Activated CD4-positive, alpha-beta T cell treated with anti-CD3 and anti-CD28 coated beads for 24 hours (primary cell): ENCODE measurements at places on chromosomes 2 and 18.

DNA sequence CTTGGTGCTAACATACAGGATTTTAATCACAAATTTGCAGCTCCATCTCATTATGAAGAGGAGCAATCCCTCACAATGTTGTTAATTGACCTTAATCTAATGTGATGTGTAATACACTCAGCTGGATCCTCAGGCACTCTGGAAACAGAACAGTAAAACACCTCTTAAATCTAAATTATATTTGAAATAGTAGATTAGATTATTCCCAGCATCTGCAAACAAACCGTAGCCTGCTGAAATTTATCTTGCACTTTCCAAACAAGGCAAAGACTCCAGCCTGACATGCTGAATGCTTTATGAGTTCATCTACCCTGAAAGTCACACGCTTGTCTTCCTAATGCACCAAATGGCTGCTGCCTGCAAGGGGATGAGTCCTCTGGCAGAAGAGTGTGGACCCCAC lies 402.3 kb upstream of the GYPC start:
- no peak for DNase-seq

DNA sequence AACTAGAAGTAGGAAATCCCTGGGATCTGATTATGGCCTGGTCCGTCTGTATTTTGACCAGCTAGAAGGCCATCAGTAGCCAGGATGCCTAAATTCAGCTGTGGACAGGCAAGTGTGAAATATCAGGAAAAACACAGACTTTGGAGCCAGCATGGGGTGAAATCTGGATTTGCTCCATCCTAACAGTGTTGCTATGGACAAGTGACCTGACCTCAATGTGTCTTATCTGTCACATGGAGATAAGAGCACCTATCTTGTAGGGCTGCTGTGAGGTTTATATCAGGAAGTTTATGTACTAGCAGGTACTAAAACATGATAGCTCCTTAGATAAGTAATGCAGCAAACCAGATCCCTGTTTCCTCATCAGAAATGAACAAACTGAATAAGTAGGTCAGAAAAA lies 460.4 kb downstream of the STK39 start:
- DNase-seq, result no peak

DNA sequence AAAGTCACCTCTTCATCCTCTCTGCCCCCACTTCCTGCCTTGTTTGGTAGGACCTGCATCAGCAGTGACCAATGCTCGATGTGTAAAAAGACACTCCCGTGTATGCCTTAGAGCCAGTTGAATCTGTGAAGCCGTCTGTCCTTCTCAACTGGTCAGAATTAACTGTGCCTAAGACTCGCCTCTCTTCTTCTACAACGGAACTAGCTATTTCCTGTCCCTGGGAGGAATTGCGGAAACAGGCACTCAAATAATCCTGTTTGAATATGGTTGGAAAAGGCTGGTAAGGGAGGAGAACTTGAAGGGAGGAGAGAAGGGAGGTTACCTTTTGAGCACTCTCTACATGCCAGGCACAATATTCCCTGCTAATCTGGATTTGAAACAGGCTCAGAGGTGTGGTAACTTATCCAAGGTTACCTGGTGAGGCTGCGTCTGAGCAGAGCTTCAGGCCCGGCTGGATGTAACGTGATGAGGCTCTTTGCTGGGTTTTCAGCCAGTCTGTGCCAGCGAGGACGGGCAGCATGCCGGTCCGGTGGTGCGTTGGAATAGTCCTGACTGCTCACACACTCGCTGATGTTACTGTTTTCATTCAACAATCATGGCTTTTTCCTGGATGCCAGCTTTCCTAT lies 127.0 kb downstream of the FAM168B start:
- no peak for DNase-seq

DNA sequence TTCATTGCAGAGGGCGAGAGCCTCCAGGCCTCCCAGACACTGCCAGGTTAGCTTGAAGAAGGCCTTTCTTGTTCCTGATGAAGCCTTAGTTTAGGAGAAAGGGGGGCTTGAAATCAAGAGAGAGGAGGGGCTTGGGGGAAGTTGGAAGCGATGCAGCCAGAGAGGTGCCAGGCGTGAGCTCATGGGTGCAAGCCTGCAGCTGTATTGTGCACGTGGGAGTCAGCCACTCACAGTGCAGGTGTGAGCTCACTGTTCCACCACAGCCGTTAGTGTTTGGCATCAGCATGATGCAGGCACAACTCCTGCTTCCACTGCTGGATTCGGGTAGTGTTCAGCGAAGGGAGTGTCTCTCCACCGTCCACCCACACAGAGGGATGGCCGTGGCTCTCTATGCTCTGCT lies 68.4 kb upstream of the ALPP start:
- no peak for DNase-seq

DNA sequence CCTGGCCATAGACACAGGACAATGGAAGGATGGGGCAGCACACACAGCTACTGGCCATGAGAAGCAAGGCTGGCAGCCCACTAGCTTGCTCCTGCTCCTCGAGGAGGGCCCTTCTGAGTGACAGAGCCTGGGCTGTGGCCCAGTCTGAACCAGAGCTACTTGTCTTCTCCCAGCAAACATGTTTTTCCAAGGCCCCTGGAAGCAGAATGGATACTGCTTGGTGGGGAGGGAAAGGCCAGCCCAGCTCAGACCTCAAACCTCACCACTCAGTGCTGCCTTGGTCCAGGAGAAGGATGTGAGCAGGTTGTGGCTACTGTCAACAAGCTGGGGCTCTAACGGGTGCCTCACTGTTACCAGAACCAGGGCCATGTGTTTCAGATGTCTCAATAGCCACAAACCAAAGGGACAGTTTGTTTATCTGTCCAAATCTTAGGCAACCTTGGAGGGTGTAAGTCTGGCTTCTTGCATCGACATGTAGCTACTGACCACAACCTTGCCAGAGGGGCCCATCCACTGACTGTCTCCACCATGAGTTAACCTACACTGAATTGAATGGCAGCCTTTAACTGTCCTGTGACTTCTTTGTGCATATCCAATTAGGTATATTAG lies 98.6 kb downstream of the TGFA start:
- DNase-seq, result no peak

DNA sequence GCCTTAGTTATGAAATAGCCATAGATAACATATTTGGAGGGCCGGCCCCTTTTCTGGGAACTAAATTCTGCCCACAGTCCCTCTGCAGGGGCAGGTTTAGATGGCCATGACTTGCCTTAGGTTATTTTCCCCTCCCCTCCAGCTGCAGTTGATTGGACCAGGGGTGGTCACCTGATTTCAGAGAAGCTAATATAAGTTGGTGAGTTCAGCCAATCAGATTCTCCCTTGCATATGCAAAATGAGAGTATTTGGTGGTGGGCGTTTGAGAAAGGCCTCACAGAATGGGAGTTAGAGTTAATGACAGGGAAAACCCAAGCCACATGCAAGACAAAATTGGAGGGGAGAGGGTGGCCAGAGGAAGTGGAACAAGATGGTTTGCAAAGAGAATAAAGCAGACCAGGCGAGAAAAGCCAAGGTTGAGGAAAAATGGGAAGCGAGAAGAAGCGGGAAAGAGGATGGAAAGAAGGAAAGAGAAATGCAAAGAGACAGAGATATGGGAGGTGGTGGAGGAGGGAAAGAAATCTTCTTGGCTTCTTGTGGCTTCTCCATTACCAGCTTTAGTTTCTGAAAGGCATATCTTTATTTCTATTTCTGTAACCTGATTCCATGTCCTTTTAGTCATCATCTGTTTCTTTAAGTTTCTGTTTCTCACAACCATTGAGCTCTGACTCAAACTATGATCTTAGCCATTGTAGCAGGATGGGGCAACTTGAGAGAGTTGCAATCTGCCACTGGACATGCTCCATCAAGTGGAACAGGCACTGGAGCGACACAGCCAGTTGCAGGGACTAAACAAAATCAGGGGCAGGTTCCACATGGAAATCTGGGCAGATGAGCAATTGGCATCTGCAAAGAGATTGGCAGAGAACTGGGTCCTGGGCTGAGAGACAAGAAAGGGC lies 108.1 kb upstream of the SIX3 start:
- no peak for DNase-seq

DNA sequence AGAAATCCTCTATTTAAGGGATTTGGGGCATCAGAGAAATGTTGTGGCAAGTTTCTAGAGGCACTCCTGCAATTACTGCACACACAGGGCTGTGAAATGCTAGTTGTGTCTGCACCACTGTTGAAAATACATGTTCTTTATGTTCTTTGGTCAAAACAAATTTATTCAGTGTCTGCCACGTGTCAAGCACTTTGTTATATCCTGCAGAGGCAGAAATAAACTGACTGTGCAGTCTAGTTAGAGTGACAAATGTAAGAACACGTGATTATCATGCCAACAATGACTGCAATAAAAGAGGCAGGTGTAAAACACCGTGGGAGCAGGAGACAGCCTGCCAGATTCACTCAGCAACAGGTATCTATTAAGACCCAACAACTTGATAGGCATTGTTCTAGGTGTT lies 423.3 kb downstream of the LRP1B start:
- DNase-seq, result no peak

- no peak for DNase-seq
These were observed 152.8 kb downstream of the BCL11A start for GRCh38 chr2:60400462-60401246.

- no peak for DNase-seq
These were observed 30.4 kb upstream of the IL36G start for GRCh38 chr2:112947374-112947773.

DNA sequence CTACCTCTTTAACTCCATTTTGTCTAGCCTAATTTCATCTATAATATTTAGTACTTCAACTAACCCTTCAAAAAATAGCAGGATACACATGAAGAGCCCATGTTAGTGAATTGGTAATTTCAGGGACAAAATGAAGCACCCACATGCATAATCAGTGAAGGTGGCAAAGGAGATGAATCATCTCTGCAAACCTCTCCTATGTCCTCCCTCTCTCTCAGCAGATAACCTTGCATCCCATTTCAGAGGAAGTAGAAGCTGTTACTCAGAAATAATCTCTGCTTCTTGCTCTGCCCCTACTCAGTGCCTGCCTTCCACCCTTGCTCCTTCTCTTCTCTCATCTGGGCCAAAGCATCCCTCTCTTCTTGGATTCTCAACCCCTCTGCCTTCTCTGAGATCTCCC lies 60.2 kb upstream of the CAVIN2 start:
- DNase-seq, result no peak

GRCh38 chr2:171271971-171272436 lies 111.3 kb upstream of the TLK1 start:
- no peak for DNase-seq

DNA sequence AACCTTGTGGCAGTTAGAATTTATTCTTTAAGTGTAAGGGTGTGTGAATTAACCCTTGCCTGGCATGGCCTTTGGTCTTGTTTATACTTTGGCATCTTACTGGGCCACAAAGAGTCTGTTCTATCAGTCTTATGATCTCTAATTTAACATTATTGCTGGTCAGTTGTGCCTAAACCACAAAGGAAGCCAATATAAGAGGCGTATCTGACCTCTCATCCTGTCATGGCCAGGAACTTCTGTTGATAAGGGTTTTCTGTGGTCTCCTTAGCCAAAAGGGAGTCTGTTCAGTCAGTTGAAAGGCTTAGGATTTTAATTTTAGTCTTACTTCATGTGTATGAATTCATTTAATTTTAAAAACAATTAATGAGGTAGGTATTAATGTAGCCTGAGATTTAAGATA lies 127.2 kb downstream of the LRRTM4 start:
- DNase-seq, result no peak

DNA sequence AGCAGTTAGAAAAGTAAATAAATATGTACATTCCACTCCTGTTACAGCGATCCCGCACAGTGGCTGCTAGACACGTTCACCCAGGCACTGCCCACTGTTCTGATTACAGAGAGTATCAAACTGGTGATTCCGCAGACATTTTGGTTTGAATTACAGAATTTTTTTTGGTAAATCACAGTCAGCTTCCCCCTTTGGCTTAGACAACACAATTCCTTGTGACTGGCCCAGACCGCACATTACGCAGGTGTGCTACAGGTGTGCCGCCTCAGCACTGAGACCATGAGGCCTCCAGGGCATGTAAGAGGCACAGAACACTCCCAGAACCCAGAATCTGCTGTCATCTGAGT lies 112.3 kb downstream of the PXDN start:
- DNase-seq, result no peak
